SIG-M5 (cell line): ENCODE measurements at places on chromosomes 1 and 21.

DNA sequence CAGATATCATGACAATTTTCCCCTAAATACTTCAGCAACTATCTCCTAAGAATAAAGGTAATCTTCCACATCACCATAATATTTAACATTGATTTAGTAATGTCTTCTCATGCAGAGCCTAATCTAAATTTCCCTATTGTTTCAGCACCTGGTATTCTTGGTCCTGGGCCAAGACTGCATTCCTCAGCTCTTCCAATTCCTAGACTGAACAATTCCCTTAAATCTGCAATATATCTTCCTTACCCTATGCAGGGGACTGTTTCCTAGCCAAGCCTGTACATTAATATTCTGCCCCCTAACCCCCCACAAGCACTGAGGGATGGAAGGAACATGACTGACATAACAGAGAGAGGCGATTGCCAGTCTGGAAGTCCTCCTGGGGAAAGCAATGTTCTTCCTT, 28.7 kb upstream of the DISP1 start:
- DNase-seq = no peak

GRCh38 chr1:55288245-55288644, 73.1 kb upstream of the USP24 start:
- no peak for DNase-seq

GRCh38 chr1:166273618-166274017, 106.8 kb upstream of the FAM78B start:
- DNase-seq = no peak

GRCh38 chr1:198935306-198935921, 296.6 kb downstream of the PTPRC start:
- DNase-seq = peak; percentile 58

DNA sequence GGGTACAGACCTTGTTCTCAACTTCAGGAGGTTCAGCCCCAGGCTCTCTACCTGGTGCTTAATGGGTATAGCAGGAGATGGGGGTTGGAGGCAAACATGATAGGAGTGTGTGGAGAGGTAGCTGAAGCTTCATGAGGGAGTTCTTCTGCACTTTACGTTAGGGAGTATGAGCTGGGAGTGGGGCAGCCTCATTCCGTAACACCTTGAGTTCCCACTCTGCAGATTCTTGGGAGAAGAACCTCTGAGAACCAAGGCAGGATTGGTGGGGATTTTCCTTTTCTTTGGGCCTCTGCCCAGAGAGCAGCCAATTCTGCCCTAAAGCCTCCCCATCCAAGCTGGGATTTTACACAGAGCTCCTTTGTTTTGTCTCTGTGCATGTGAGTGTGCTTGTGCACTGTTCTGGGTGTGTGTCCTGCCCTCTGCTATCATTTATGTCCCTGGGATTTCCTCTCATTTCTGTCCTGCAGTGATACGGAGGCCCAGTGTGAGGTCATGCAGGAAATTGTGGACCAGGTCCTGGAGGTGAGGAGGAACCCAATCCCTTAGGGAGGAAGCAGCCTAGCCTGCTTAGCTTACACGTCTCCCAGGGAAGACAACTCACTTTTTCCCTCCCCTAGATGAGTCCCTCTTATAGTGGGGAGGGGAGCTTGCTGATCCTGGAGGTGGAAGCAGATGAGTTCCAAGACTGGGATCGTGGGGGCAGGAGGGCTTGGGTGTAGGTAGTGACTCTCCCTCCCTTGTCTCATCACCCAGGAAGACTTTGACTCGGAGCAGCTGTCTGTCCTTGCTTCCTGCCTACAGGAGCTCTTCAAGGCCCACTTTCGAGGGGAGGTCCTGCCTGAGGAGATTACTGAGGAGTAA, 11.6 kb upstream of the SLC27A3 start:
- DNase-seq = no peak

DNA sequence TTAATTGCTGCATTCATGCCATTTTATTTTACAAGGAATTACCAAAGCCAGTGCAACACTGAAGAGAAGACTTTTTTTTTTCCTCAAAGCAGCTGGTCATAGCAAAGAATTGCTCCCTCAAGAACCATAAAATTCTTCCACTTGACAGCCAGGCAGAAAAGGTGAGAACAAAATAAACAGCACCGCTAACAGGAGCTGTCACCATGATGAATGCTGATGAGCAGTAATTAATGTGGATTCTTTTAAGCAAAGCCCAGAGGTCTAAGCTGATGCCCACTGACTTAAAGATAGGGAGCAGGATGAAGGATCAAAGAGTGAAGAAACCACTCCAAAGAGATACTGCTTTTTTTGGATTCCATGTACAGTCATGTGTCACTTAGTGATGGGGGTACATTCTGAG, 428.4 kb downstream of the BRINP3 start:
- no peak for DNase-seq

DNA sequence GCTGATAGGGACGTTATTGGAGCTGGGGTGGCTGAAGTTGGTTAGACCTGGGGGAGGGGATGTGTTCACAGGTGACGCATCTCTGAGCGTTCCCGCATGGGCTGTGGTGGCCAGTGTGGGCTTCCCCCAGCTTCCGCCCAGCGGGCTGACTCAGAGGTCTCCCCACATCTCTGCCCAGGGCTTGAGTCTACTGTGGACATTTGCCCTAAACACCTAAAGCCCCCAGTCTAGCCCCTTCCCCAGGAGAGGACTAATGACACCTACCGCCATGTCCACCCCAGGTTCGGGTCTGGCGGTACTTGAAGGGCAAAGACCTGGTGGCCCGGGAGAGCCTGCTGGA, 2.0 kb downstream of the AGRN start:
- no peak for DNase-seq

DNA sequence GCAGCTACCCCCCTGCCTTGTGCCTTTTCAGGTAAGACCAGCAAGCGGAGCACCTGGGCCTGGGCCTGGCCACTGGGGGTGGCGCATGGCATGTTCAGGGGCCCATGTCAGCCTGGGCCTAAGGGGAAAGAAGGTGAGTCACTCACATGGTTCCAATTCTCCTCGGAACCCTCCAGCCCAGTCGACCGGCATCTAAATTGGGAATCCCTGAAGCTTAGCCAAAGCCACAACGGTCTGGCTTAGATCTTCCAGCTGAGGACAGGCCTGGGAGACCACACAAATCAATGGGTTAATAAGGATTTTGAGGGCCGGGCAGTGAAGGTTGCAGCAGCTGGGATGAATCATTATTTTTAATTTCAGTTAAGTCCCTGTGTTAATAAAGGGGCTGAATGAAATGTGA, 145.1 kb upstream of the SMYD2 start:
- no peak for DNase-seq

- no peak for DNase-seq
Observed at GRCh38 chr1:162213281-162213912, 143.9 kb downstream of the NOS1AP start.

DNA sequence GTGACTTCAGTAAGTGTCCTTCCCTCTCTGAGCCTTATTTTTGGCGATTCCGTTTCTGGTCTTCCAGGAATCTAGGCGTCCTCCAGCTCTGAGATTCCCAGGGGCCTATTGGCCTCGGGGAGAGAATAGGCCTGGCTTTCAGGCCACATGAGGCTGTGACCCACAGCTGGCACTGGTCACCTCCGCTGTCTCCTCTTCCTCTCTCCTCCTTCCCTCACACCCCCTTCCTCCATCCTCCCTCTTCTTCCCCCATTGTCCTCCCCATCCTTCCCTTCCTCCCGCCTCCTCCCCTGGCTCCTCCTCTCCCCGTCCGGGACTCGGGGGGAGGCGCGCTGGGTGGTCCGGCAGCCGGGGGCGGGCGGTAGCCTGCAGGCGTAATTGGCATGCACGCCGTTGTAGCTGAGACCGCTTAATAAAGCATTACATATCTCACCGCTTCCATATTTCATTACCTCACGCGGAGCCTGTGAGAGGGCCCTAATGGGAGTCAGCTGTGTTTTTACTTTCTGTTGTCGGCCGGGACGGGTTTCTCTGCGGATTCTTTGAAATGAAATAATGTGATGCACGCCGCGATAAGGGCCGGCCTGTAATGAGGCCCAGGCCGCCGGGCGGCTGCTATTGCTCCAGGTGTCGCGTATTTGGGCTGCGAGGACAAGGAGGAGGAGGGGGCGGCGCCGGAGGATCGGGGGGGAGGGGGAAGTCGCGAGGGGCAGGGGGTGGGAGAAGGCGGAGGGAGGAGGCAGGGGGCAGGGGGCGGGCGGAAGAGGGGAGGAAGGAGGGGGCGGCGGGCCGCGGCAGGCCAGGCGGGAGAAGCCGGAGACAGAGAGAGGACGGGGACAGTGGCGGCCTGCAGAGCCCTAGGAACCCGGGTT, 95.3 kb downstream of the FOXD2 start:
- no peak for DNase-seq
